ENCODE measurements at places on chromosomes 5 and 9. TPM values are rescaled to one million over a fixed set of nuclear protein-coding genes. Genes with fewer than 3 reads are reported as not detected.
A peak's percentile ranks its signal among the peaks of the same experiment; 100 is the strongest.

The LRRC19 gene
- not detected for total RNA-seq

DNA sequence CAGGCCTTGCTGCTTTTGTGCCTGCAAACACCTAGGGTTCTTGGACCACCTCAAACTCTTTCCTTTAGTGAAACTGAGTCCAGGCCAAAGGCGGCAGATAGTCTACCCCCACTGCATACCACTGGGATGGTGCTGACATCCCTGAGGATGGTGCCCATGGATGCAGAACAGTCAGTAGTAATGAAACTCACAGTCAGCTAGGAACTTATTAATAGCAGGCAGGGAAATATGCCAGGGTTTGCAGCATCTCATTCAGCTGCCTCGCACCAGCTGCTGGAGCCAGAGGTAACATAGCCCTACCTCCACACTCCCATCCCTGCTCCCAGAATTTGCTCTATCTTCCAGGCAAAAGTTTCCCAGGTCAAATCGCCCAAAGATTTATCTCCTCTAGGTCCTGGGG, 189.1 kb downstream of the SREK1 start:
- peaks cover 11% of the 10 kb centered on the region for H3K27me3 ChIP-seq
- H3K4me1 ChIP-seq, result no peaks in the 10 kb centered on the region
- H3K4me3 ChIP-seq, result no peak overlapping the region
- no peak overlapping the region for H3K27ac ChIP-seq
- no peak for DNase-seq

DNA sequence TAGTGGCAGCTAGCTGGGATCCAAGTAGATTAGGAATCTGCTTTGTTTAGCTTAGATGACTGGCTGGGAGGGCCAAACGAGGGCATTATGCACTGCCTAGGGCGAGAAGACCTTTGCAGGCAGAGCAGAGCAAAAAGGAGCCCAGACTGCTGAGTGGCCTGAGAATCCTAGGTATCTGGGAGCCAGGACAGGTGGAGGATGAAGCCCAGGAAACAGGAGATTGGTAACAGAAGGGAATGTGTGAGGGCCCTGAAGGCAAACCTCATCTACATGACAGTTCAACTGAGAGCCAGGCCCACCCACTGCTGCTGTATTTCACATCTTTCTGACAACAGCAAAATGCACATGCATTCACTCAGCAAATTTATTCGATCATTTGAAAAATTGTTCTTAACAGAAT, 192.3 kb downstream of the DTWD2 start:
- no peaks in the 10 kb centered on the region for H3K27me3 ChIP-seq
- DNase-seq, result no peak
- H3K27ac ChIP-seq, result no peak overlapping the region

The YTHDC2 gene
- total RNA-seq, result 27.5 TPM

DNA sequence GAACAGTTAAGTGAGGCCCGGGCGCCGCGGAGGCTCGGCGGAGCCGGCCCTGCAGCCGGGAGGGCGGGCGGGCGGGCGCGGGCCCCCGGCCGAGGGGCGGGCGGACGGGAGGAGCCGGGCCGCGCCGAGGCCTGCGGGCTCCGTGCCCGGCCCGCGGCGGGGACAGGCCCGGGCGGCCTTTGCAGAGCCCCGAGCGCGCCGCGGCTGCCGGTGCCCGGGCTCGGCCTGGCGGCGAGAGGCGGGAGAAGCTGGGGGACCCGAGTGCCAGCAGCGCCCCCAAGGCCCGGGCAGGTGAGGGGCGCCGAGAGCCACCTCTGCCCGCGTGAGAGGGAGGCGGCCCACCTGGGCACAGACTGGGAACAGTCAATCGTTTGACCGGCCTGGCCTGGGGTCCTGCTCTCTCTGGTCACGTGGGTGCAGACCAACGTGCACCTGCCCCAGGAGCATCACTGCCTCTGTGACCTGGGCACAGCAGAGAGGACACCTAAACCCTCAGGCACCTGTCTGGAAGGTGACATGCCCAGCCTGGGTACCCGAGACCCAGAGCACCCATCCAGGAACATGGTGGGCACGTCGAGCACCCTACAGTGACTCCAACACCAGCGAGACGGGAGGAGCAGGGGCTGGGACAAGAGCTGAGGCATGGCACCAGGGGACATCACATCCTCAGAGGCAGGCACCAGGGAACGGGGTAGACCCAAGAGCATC, 531 bp downstream of the MVB12B start:
- no peak for DNase-seq
- peak overlapping the region; percentile 74 for H3K4me3 ChIP-seq
- peaks cover 32% of the 10 kb centered on the region for H3K27me3 ChIP-seq
- H3K4me1 ChIP-seq, result peaks cover 18% of the 10 kb centered on the region
- H3K36me3 ChIP-seq, result no peaks in the 10 kb centered on the region

- peaks cover 28% of the 10 kb centered on the region for H3K36me3 ChIP-seq
- H3K27ac ChIP-seq, result no peak overlapping the region
- no peak overlapping the region for H3K4me3 ChIP-seq
- no peaks in the 10 kb centered on the region for H3K27me3 ChIP-seq
- DNase-seq, result no peak
Measured at GRCh38 chr5:134625559-134625958, 7.1 kb downstream of the SAR1B start.

The CHSY3 gene
- not detected for total RNA-seq

GRCh38 chr9:32234451-32234850, 150.0 kb upstream of the ACO1 start:
- no peaks in the 10 kb centered on the region for H3K36me3 ChIP-seq
- no peak overlapping the region for H3K27ac ChIP-seq
- no peaks in the 10 kb centered on the region for H3K27me3 ChIP-seq
- H3K4me3 ChIP-seq, result no peak overlapping the region
- no peak for DNase-seq

GRCh38 chr9:106503759-106504158, 359.2 kb upstream of the ZNF462 start:
- DNase-seq, result no peak
- H3K27ac ChIP-seq, result no peak overlapping the region
- H3K4me3 ChIP-seq, result no peak overlapping the region
- H3K36me3 ChIP-seq, result no peaks in the 10 kb centered on the region

DNA sequence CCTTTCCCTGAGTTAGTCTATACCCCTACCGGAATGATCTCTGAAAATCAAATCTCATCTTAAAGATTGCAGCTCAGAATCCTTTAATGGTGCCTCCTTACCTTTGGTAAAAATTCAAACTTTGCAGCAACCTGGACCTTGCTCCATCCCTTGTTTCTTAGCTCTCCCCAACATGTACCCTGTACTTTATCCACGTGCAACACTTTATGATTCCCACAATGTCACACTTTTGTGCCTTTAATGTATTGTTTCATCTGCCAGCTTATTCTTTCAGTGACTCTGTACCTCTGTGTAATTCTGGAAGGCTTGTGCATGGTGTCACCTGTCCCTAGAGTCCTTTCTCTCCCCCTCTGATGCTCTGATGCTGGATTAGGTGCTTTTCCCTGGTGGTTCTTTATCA, 9.5 kb downstream of the ACO1 start:
- no peaks in the 10 kb centered on the region for H3K27me3 ChIP-seq
- no peak overlapping the region for H3K27ac ChIP-seq
- no peaks in the 10 kb centered on the region for H3K36me3 ChIP-seq
- H3K4me3 ChIP-seq, result no peak overlapping the region
- DNase-seq, result no peak

GRCh38 chr5:14587150-14587549, 5.6 kb downstream of the OTULINL start:
- no peak overlapping the region for H3K4me3 ChIP-seq
- no peak overlapping the region for H3K27ac ChIP-seq
- H3K27me3 ChIP-seq, result peaks cover 2% of the 10 kb centered on the region
- DNase-seq, result no peak
- peaks cover 9% of the 10 kb centered on the region for H3K36me3 ChIP-seq

- no peak overlapping the region for H3K27ac ChIP-seq
- no peak overlapping the region for H3K4me3 ChIP-seq
- H3K27me3 ChIP-seq, result no peaks in the 10 kb centered on the region
- DNase-seq, result no peak
Measured at GRCh38 chr5:23721336-23721735, 213.9 kb downstream of the PRDM9 start.

The ACTBL2 gene
- not detected for total RNA-seq

The TSLP gene
- 0.47 TPM for total RNA-seq

The RGP1 gene
- total RNA-seq, result 18.4 TPM

GRCh38 chr5:32461441-32462120, 17.0 kb upstream of the ZFR start:
- H3K4me1 ChIP-seq, result peaks cover 5% of the 10 kb centered on the region
- H3K36me3 ChIP-seq, result no peaks in the 10 kb centered on the region
- H3K27ac ChIP-seq, result no peak overlapping the region
- no peak for DNase-seq

DNA sequence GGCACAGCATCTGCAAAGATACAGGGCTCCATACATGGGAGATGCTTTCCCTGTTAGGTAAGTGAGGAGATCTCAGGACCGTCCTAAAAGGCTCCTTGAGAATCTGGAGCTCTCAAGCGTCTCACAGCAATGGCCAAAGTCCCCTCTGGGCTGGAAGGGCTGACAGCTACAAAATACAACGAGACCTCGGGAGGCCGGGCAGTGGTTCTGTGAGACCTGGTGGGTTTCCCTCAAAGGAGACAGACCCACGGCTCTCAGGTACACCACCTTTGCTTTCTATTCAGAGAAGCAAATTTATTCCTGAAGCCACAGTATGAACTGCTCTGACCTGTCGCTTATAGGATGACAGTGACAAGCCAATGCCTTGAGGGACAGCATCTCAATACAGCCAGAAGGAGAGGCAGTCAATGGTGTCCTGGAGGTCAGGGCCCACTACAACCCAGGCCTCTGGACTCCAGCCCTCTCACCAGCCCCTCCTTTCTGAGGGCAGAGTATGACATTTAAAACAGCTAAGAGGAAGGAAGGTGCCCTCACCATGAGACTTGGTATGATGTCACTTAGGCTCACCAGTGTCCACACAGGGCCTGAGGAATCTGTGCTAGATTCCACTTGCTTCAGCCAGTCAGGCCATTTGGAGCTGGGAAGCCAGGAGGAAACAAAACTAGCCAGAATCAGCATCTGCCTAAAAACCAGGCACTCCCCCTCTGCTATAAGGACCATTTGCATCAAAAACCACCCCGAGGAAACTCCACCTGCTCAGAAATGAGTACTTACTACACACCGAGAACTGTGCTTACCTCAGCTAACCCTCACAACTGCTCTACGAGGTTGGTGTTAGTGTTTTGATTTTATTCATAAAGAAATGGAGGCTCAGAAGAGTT, 86.5 kb upstream of the FSTL4 start:
- H3K27me3 ChIP-seq, result peaks cover 2% of the 10 kb centered on the region
- no peaks in the 10 kb centered on the region for H3K4me1 ChIP-seq
- H3K27ac ChIP-seq, result no peak overlapping the region
- H3K36me3 ChIP-seq, result no peaks in the 10 kb centered on the region
- no peak overlapping the region for H3K4me3 ChIP-seq

DNA sequence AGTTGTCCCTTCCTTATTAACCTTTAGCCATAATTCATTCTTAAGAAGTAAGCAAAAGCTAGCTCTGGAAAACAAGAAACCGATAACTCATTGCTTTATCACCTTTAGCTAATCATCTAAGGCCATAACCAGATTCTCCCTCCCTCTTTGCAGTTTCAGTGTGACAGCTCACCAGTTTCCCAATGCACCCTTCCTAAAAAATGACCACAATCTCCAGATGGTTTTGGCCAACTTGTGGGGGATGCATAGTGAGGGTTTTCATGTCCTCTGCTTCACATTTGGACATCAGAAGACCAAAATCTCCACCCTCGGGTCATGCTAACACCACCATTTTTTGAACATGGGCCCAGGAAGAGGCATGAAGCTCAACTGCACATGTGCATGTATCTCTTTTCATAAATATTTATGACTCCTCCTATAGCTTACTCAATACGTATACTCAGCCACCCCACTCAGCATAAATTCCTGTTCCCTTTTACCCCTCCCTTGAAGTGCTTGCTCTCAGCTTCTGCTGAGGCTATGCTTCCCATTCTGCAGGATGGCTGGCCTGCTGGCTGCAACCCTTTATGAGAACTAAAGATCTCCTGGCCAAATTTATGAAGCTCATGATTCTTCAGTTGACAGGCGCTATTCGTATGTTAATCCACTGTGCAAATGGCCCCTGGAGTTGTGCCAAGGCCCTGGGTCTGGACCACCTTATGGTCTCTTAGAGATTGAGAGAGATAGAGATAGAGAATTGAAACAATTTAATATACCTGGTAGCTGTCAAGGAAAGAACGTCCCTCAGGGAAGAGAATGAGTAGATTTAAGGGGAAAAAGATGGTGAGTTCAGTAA, 14.8 kb downstream of the PPP3R2 start:
- H3K4me3 ChIP-seq, result no peak overlapping the region
- DNase-seq, result no peak
- no peak overlapping the region for H3K27ac ChIP-seq
- H3K27me3 ChIP-seq, result no peaks in the 10 kb centered on the region
- no peaks in the 10 kb centered on the region for H3K4me1 ChIP-seq

The GZMA gene
- 88.1 TPM for total RNA-seq

The RNF208 gene
- 9.3 TPM for total RNA-seq

DNA sequence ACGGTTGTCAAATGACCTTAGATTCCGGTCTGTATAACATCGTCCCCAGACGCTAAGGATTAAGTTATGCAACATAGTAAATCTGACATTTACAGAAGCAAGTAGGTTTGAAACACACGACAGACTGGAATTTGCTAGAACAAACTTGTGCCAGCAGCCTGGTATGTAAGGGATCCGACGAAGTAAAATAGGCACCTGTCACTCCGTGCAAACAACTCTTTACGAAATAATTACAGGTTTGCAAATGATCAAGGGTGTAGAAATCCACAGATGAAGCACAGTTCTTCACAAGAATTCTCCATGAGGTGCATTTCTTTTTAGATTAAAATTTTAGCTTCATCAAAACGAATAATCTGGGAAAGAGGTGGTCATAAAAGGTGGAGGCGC, 508 bp downstream of the MOCS2 start:
- no peaks in the 10 kb centered on the region for H3K27me3 ChIP-seq
- peak overlapping the region; percentile 84 for H3K27ac ChIP-seq
- H3K4me3 ChIP-seq, result peak overlapping the region; percentile 91
- peaks cover 13% of the 10 kb centered on the region for H3K36me3 ChIP-seq
- peaks cover 31% of the 10 kb centered on the region for H3K4me1 ChIP-seq
- no peak for DNase-seq

GRCh38 chr5:34031117-34031516, 11.9 kb downstream of the C1QTNF3 start:
- no peak overlapping the region for H3K4me3 ChIP-seq
- peaks cover 3% of the 10 kb centered on the region for H3K36me3 ChIP-seq
- DNase-seq, result no peak
- H3K27me3 ChIP-seq, result no peaks in the 10 kb centered on the region

DNA sequence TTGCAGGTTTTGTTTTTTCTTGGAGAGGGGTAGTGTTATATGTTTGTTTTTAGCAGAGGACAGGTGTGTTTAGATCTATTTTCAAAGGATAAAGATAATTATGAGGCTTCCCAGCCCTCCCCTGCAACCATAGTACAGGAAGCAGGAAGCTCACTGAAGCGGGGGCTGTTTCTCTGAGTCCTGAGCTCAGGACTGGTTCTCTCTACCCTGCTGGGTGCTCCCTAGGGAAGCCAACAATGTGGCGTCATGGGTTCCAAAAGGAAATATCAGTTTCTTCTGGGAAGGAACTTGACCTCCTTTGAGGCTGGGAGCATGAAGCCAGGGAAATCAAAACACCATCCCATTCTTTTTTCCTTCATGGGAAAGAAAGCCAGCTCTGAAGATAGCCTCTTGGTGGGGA, 62.2 kb downstream of the RAD23B start:
- peaks cover 2% of the 10 kb centered on the region for H3K36me3 ChIP-seq
- no peak for DNase-seq
- H3K27ac ChIP-seq, result no peak overlapping the region
- no peaks in the 10 kb centered on the region for H3K27me3 ChIP-seq

The SCGB3A1 gene
- not detected for total RNA-seq

The LHX6 gene
- not detected for total RNA-seq

GRCh38 chr5:142254431-142254830, 70.4 kb downstream of the SPRY4 start:
- H3K4me1 ChIP-seq, result no peaks in the 10 kb centered on the region
- no peaks in the 10 kb centered on the region for H3K36me3 ChIP-seq
- no peak overlapping the region for H3K4me3 ChIP-seq
- H3K27me3 ChIP-seq, result peaks cover 7% of the 10 kb centered on the region

The GDNF gene
- total RNA-seq, result 0.36 TPM

The FRMD3 gene
- 0.37 TPM for total RNA-seq

Measured in activated T-helper 1 cell treated with anti-CD3 and anti-CD28 coated beads, Interleukin-12 subunit alpha, Interleukin-12 subunit beta, Interleukin-2, Interleukin-4 antibody, amounts not matched to agents 30 ng/mL and 10 ng/mL and 1 ng/mL, durations not matched to agents 14 hours and 24 hours and 36 hours (primary cell).